Mesenteric fat pad (tissue), 1 donor: ENCODE measurements at places on chromosomes 4 and X.

- DNase-seq, result no peak
Measured at GRCh38 chrX:139680356-139680755, 27.6 kb downstream of the MCF2 start.

DNA sequence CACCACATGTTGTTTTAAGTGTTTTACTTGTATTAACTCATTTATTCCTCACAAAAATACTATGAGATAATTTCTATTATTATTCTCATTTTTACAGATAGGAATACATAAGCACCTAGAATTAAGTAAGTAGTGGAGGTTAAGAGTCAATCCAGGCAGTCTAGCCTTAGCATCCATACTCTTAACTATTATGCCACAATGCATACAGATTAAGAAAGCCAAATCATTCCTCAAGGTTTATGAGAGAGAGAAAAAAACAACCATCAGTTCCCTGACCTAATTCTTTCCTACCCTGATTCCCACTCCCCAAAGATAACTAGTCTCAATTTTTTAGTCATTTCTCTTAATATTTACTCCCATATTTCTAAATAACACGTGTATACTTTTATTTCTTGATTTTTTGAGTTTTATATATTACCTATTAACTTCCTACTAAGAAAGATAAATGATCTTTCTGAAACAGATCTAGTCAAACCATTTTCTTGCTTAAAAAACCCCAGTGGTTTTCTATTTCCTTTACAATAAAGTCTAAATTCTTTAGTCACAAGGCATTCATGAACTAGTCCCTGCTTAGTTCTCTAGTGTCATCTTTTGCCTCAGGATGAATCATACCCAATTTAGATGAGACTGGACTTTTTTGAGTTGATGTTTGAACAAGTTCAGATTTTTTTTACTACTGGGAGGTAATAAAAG is 16.0 kb downstream of the UBA6 start:
- DNase-seq, result no peak

DNA sequence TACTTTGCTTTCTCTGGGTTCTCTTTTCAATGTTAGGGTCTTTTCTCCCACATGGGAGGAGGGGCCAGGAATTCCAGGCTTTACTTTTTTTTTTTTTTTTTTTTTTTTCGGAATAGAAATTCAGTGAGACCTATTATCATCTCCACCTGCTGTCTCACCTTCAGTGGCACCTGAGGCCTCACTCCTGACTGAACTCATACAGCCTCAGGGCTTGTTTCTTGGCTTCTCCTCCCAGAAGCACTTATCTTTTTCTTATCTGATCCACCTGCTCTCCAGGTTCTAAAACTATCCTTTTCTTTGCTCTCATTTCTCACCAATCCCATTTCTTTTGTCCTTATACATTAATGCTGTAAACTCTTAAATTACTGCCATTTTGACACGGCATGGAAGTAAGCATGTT is 117.3 kb upstream of the PPP3CA start:
- no peak for DNase-seq

DNA sequence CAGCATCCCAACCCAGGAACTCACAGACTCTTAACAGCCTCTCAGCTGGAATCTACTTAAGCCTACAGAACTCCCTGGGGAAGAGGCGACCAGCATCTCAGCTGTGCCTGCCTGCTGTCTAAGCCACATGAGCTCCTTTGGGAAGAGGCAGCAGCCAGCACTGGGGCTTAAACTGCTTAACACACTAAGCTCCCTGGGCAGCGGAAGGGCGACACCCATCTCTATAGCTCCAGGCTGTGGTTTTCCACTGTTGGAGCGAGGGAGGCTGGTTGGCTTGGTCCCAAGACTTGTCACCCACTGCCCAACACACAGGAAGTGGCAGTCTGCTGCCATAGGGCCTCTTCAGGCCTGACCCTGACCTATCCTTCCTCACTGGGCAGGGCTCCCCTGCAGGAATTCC is 1544.1 kb upstream of the ADGRL3 start:
- DNase-seq, result no peak

DNA sequence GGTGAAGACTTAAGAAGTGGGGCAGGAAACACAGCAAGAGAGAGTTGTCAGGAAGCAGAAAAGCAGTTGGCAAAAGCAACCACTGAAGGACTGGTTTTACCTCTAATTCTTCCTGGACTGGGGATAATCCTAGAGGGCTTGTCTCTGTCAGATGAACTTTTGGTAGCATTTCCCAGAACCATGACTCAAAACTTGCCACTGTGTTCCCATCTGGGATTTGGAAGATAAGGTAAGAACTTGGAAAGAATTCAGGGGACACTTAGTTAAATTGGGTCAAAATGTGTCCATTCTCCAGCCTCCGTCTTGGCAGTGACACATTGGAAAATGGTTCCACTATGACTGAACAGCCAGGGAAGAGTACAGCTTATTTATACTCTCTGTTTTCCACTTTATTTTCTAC is 55.7 kb downstream of the CD38 start:
- no peak for DNase-seq

DNA sequence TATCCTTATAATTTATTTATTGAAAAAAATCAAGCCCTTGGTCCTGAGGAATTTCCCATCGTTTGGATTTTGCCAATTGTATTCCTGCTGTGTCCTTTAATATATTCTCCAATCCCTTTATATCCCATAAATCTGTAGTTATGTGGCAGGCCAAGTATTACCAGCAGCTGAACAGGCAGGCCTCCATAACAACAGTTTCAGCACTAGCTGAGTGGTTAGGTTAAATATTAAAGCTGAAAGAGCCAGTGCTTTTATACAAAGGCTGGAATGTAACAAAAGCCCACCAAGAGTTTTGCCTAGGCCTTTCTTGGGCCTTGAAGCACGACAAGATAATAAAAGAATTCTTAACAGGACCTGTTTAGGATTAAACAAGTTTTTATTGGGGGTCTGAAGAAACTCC is 366.6 kb upstream of the GALNT7 start:
- DNase-seq, result no peak

- no peak for DNase-seq
Measured at GRCh38 chrX:115958687-115959359, 211.7 kb upstream of the AGTR2 start.

- no peak for DNase-seq
Measured at GRCh38 chrX:72381439-72382201, 75.9 kb upstream of the CITED1 start.

- DNase-seq, result no peak
Measured at GRCh38 chrX:10450229-10450958, 170.0 kb downstream of the MID1 start.

DNA sequence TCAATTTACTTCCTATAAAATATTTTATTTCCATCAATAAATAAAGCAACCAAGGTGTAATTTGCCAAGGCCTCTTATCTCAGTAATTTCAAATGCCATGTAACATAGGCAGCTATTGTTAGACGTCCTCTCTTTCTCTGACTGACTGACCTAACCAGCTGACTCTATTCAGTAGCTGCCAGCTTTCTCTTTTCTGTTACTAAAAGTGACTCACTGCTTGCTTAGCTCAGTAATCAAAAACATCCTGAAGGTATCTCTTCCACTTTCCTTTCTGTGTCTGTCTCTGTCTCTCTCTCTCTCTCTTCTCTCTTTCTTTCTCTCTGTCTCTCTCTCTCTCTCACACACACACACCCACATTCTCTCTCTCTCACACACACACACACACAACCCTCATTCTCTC is 134.2 kb downstream of the SPOCK3 start:
- no peak for DNase-seq

GRCh38 chr4:78560296-78560963 is 8.9 kb downstream of the ANXA3 start:
- no peak for DNase-seq

GRCh38 chr4:87949961-87950360 is 25.6 kb upstream of the SPP1 start:
- DNase-seq, result no peak

- no peak for DNase-seq
Measured at GRCh38 chrX:7077241-7078230, 70.0 kb upstream of the STS start.
